Muscle of back (tissue), 13 donors: ENCODE measurements at places on chromosomes 4 and X.

DNA sequence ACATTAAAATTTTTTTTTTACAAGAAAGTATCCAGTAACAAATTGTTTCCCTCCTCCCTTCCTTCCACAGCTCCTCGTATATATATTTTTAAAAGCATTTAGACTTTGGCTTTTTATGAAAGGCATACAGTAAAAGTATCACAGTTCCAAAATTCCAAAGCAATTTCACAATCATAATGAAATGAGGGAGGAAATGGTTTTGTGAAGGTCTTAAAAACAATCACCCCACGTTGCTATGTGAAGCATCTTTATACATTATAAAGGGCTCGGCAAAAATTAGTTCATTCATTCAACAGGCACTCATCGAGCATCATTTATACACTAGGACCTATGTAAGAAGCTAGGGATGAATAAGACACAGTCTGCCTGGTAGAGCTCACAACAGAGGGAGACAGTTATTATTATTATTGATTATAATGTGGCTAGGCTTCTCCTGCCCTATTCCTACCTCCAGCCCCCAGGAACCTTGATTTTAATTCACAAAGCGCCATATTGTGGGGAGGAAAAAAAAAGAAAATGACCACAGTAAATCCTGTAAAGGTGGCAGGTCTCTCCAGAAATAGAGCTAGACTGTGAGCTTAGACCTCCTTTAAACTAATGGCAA is 239.9 kb downstream of the MAML3 start:
- peak; percentile 43 for DNase-seq

DNA sequence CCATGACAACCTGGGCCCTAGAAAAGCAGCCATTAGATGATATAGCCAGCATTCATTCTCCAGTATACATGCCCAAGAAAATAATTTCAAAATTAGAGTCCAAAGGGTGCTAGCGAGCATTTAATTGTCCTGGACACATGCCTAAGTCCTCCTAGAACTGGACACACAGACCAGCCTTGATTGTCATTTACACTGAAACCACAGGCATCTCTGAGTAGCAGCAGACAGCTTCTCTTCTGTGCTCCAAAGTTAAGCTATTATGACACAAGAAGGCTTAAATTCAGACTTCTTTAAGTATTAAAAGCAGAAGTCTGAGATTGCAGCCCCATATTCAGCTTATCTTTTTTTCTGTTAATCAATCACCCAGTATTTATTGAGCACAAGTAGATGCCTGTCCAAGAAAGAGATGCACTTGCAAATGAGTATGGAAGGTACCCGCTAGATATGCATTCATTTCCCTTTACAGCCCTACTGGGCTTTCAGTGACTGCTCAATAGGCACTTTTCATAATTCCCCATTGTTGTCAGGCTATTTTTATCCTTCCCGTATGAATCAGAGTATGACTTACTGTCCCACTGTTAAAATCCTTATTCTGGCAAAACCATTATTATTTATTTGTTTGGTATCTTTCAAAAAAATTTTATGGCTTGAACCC is 374.1 kb downstream of the FBXW7 start:
- no peak for DNase-seq

DNA sequence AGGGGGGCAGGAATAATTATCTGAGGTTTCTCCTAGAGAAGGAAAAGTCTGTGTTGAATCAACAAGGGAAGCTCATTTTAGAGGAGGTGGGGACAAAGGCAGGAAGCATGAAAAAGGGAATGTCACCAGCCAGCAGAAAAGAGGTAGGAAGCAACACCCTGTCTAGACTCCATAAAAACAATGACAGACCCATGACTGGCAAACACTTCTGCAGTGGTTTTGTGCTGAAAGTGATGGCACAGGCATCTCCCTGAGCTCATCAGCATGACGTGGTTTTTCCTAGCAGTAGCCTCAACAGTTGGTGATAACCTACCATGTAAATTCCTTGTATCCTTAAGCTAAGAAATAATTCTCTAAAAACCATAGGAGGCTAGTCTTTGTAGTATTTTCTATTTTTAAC is 110.7 kb upstream of the GALNT7 start:
- no peak for DNase-seq

- DNase-seq, result no peak
Observed at GRCh38 chrX:133434197-133434820, 19.0 kb upstream of the GPC4 start.

- DNase-seq, result no peak
Observed at GRCh38 chr4:84710548-84710947, 127.6 kb downstream of the CDS1 start.

DNA sequence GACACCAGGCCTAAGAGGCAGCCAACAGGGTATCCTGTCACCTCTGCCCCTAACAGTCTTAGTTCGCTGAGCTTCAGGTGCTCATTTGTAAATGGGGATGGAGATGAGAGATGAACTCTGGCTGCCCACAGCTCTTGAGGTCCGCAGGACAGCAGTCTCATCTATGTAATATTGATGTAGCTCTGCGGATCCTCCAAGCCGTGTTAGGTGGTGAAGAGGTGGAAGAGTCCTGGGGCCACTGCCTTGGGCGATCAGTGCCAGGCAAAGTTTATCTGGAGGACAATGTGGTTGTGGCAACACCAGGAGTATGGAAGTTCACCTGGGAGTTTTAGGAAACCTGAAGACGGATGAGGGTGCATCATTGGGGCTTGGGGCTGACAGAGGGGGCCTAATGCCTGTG is 13.4 kb downstream of the TRO start:
- DNase-seq, result no peak

DNA sequence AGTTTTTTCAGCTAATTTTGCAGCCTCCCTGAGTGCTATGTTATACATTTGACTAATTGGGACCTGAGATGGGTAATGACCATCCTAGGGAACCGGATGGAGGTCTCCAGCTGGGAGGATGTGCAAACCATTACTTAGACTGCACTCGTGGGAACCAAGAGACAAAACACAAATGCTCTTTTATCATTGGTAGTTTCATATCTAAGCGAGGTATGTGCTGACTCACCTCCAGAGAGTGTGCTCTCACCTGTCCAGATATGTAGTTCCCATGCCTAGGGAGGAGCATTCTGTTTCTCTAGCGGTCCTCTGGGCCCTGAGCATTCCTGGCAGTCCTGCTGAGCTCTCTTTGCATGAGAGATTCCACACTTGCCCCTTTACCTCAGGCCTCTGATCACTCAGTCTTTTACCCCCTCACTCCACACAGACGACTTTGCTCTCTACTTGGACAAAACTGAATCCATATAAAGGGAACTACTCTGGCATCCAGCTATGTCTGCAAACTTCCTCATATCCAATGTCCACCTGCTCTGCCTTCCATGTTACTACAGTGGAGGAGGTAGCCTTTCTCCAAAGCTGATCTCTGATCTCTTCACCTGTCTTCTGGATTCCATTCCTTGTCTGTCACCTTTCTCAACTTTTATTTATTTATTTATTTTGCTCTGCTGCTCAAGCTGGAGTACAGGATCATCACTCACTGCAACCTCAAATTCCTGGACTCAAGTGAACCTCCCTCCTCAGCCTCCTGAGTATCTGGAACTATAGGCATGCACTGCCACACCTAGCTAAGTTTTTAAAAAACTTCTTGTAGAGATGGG is 88.4 kb downstream of the LRP2BP start:
- no peak for DNase-seq

GRCh38 chrX:133005616-133006015 is 47.2 kb upstream of the HS6ST2 start:
- no peak for DNase-seq

- DNase-seq, result no peak
Observed at GRCh38 chr4:184251670-184251980, 34.0 kb upstream of the ENPP6 start.

- DNase-seq, result no peak
Observed at GRCh38 chr4:44071959-44072955, 376.4 kb downstream of the KCTD8 start.

DNA sequence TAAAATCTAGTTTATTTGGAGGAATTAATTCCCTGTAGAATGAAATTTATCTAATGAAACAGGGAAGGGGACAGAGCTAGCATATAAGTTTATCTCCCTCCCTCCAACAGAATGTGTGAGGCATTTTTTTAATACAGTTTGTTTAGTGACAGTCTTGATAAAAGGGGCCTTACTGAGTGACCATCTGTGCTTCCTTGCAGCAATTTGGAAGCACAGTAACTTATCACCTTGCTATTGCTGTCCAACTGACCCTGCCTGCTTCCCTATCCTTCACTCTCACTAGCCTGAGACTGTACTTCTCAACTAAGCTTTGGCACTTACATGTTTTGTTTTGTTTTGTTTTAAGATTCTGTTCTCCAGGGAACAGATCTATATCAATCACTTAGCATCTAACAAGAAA is 31.1 kb upstream of the KCTD8 start:
- no peak for DNase-seq

GRCh38 chrX:1720836-1721235 is 106.0 kb downstream of the ASMT start:
- DNase-seq, result no peak

- no peak for DNase-seq
Observed at GRCh38 chr4:54662901-54663585, 5.3 kb downstream of the KIT start.

GRCh38 chr4:34972189-34972588 is 1272.1 kb downstream of the ARAP2 start:
- DNase-seq, result no peak

DNA sequence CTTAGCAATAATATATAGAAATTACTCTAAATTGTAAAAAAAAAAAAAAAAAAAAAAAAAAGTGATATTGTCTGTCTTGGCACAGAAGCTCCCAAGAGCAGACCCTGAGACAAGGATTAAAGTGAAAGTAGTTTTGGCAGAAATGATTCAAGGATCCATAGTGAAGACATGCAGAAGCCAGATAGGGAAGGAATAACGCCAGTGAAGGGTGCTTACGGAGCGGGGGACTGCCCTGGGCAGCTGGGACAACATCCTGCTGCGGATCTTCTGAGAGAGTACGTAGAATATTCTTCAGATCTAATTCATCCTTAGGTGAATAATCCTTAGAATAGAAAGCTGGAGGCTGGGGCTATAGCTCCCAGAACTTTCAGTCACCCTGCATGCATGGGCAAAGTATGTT is 39.8 kb downstream of the ARHGAP24 start:
- DNase-seq, result no peak
